Liver (tissue), 10 donors: ENCODE measurements at places on chromosomes 1 and 21.

- DNase-seq, result no peak
Observed at GRCh38 chr1:78834201-78834741, 172.3 kb downstream of the ADGRL4 start.

GRCh38 chr1:77925518-77925917, 37.1 kb downstream of the NEXN start:
- no peak for DNase-seq

GRCh38 chr1:210061992-210062391, 124.0 kb downstream of the SYT14 start:
- no peak for DNase-seq

- DNase-seq, result peak; percentile 47
Observed at GRCh38 chr1:45543581-45544417, 6.8 kb upstream of the AKR1A1 start.

- DNase-seq, result no peak
Observed at GRCh38 chr1:1270813-1271212, 2.8 kb downstream of the UBE2J2 start.

- DNase-seq, result no peak
Observed at GRCh38 chr21:41739936-41740335, 26.9 kb downstream of the RIPK4 start.

GRCh38 chr21:20647607-20648006, 350.6 kb upstream of the NCAM2 start:
- DNase-seq, result no peak

DNA sequence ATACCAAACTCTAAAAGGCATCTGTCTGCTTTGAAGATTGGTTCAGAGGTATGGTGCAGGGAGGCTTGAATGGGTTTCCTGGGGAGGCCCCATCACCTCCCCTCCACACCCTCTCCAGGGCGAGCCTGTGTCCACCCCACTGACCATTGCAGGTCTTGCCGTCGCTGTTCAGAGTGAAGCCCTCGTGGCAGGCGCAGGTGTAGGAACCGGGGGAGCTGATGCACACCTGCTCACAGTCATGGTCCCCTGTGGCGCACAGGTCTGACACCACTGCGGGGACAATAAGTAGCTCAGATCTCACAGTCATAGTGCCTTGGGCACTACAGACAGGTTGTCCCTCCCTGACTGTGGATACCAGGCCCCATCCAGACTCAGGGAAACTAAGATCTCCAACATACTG, 6.7 kb downstream of the MATN1 start:
- no peak for DNase-seq

DNA sequence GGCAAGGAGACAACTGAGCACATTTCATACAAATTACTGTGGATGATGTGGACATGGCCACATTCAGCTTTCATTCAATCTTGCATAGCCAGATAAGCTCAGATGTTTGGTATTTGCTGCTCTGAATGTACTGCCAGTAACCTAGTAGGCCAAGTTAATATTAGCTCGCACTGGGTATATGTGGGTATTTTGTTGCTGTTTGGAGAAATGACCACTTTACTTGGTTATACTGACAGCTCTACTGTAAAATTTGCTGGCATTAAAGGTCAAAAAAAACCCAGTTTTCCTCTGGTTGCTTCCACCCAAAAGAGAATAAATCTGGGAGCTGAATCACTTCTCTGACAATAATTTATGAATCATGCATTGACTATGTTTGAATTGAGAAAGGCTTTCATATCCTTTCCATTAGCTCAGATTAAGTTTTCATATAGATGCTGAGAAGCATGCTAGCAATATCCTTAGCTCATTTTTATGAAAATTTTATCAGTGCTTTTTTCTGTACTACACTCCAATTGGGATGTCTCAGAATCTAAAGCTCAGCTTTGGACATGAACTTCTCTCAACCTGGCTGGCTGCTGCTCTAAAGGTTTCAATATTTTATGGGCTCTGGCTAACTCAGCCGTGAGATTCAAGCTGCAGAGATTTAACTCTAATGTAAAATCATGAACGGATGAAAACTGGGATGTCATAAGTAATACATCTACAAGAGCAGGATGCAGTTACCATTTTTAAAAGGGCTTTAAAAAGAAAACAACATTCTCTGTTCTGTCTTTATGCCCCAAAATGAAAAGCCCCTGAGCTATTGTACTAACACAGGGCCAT, 330.0 kb downstream of the BARHL2 start:
- DNase-seq, result no peak

DNA sequence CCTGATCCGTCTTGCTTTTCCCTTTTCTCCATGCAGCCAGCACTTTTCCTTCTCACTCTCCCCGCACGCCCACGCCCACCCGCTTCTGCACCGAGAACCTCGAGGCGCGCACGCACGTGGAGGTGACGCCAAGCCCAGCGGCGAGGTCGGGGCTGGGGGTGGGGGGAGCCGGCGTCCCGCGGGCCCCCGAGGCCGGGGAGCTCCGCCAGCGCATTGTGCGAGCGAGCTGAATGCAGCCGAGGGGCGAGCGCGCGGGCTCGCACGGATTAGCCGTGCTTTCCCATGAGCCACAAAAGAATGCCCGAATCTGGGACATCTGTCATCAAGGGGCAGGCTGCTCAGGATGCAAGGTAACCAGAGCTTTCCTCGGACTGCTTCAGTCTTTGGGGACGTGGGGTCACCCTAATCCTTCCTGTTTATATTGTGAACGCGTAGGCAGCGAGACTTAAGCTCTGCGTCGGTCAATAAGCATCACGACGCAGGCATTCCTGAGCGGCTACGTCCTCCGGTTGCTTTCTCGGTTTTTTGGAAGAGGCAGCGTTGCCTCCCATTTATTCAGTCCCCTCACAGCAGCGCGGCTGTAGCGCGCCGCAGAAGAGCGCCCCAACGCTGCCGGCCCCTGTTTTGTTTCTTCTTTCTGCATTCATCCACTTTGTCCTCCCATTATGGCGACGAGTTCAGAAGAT, 67.3 kb upstream of the AKT3 start:
- no peak for DNase-seq

GRCh38 chr1:111553196-111553595, 49.8 kb upstream of the ADORA3 start:
- no peak for DNase-seq

GRCh38 chr1:20731057-20731991, 1.2 kb downstream of the SH2D5 start:
- DNase-seq, result no peak

DNA sequence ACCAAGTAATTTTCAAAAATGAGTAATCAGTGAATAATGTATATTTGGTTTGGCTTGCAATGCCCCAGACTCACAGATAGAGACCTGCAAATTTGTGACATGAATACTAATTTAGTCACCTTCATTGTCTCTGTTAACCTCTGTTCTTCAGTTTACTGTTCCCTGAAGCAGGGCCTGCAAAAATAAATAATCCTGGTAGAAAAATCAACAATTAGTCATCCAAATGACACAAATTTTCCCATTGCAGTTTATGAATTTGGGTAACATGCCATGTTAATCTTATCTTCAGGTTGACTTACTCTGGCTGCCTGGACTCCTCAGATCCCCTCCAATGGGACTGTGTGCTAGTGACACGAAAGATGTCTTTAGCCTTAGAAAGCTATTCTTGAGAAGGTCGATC, 289.5 kb downstream of the PAPPA2 start:
- no peak for DNase-seq

DNA sequence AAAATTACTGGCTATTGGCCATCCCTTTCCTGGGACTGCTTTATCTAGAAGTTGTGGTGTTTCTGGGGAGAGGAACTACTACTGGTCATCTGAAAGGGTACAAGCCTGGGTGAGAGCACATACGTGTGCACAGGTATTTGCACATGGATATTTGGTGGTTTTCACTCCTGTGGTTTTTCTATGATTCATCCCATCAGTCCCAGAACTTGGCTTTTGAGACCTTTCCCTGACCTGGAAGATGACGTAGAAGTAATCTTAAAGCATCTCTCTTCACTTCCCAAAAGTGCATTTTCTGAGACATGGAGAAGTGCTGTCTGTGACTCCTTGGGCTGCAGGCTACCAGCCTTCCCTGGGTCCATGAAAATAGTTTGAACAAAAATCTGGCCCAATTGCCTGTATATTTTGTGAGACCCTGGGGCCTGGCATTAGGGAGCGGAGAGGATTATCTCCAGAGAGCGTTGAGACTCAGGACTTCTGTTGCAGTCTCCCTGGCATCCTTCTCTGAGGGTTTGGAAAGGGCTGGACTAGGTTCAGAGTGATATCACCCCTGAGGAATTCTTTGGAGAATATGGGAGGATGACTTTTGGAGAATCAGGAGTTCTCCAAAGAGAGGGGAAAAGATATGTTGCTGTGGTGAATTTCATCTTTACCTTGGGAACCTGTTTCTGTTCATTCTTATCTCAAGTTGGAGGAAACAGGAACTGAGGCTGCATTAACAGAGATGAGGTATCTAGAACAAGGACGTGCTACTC, 130.8 kb downstream of the NOS1AP start:
- DNase-seq, result no peak
